Cortex of kidney (tissue), 1 donor: ENCODE measurements at places on chromosomes 3 and 15.

DNA sequence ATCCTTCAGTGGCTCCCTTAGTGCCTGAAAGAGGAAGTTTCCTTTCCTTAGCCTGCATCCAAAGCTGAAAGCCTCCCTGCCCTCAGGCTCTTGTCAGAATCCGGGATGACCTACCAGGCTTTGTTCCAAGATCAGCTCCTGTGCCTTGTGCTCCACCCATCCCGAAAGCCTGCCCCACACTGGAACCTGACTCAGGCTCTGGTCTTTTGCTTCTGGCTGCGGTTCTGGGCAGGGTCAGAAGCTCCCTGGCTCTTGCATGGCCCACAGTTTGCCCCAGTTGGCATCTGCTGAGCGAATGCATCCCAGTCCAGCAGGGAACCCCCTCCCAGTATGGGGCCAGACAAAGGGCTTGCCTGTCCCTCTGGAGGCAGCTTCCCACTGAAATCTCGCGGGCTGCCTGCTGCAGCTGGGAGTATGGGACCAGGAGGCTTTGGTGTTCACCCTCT lies 25.9 kb upstream of the KIF23 start:
- DNase-seq, result no peak

- DNase-seq, result no peak
Measured at GRCh38 chr3:174618368-174619080, 240.6 kb upstream of the NAALADL2 start.

- no peak for DNase-seq
Measured at GRCh38 chr3:45188719-45189659, 37.1 kb downstream of the TMEM158 start.

GRCh38 chr3:123793425-123793824 lies 90.7 kb downstream of the MYLK start:
- DNase-seq, result no peak

GRCh38 chr3:34261001-34261385 lies 462.6 kb downstream of the PDCD6IP start:
- DNase-seq, result no peak

DNA sequence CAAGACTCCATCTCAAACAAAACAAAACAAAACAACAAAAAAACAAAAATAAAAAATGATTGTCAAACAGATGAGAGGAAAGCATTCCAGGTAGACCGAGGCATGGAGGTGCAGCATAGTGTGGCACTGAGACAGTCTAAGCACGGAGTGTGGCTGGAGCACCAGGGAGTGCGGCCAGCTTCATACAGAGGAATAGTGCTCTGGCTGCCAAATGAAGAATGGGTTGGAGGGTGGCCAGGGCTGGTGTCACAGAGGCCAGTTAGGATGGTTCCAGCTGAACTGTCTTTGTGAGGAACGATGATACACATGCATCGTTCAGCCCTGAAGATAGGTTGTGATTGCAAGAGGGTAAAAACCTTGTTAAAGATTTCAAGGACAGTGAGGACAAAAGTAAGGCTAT lies 28.3 kb downstream of the MITF start:
- DNase-seq, result no peak

- no peak for DNase-seq
Measured at GRCh38 chr15:29913528-29914135, 91.4 kb upstream of the TJP1 start.

DNA sequence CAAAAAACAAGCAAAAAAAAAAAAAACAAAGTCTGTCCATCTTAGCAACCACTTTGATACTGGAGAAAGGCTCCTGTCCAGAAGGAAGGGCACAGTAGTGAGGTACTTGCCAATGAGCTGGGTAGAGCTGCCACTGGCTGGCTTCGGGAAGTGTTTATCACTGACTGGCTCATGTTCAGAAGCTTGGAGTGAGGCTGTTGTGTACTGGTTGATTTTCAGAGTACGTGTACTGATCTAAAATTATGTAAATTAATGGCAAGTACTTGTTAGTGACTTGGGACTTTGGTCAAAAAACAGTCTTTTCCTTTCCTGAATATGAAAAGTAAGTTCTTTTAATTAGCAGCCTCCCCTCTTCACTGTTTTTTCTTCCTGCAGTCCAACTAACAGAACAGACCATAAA lies 979 bp upstream of the ZNF621 start:
- no peak for DNase-seq

- no peak for DNase-seq
Measured at GRCh38 chr3:108820586-108820985, 2.0 kb upstream of the TRAT1 start.

DNA sequence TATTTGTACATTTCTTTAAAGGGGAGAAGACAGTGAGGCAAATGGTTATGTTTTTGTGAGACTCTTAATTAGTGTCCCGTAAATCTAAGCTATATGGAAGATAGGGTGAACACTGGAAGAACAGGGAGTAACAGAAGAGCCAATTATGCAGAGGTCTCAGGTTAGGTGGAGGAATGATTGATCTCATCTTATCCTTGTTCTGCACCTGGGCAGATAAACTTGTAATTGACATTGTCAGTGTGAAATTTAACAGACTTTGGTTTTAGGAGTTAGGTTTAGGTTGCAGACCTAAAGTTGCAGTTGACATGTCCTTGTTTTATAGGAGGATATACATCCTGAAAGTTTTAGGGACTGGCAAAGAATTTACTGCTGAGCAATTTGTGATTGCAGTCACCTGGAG lies 3.1 kb upstream of the TWF2 start:
- DNase-seq, result no peak

GRCh38 chr15:80699981-80700380 lies 4.9 kb downstream of the ABHD17C start:
- no peak for DNase-seq
